ENCODE measurements at places on chromosomes 1 and 21. TPM values are rescaled to one million over a fixed set of nuclear protein-coding genes. Genes with fewer than 3 reads are reported as not detected.

LIN28A gene
- total RNA-seq = 455 TPM

SMYD3 gene
- total RNA-seq = 24.2 TPM

ZNF678 gene
- total RNA-seq = 26.6 TPM

GPA33 gene
- not detected for total RNA-seq

MSH4 gene
- total RNA-seq = 0.56 TPM

TRPM2 gene
- not detected for total RNA-seq

ST6GALNAC5 gene
- total RNA-seq = 45.6 TPM

CRP gene
- total RNA-seq = not detected

LCE1F gene
- not detected for total RNA-seq

COL18A1 gene
- 19.2 TPM for total RNA-seq

UTP11 gene
- 41.2 TPM for total RNA-seq

KPRP gene
- total RNA-seq = not detected

RIT1 gene
- total RNA-seq = 34.5 TPM

KCNT2 gene
- 12.6 TPM for total RNA-seq

GSTM4 gene
- total RNA-seq = 28.2 TPM

FCRL6 gene
- total RNA-seq = not detected
